ENCODE measurements at places on chromosomes 4 and X.

- no peak for DNase-seq
Measured at GRCh38 chr4:41205130-41205529, 9.2 kb downstream of the APBB2 start.

GRCh38 chr4:37594099-37594498 lies 92.1 kb downstream of the RELL1 start:
- no peak for DNase-seq

GRCh38 chr4:112038861-112039260 lies 106.4 kb upstream of the FAM241A start:
- DNase-seq = no peak

GRCh38 chr4:89284020-89284424 lies 23.6 kb downstream of the GPRIN3 start:
- no peak for DNase-seq

- DNase-seq = no peak
Measured at GRCh38 chr4:138821331-138821730, 194.2 kb upstream of the NOCT start.

DNA sequence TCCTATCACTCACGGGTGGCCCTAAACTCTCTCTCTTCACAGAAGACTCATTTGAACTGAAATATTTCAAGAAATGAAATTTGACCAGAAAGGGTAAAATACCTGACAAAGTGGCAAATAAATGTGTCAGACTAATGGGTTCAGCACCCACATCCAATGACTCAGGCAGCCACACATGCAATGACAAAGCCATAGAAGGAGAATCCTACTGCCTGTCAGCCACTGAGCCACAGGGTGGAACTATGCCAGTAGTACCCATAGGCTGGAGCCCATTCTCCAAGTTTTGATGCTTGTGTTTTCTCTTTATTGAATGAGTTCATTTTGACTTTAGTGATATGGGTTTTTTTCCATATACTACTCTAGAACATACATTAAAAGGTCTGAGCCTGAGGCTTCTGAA lies 179.0 kb downstream of the BEND2 start:
- no peak for DNase-seq

GRCh38 chr4:105112274-105112673 lies 34.4 kb upstream of the TET2 start:
- DNase-seq = no peak

- no peak for DNase-seq
Measured at GRCh38 chr4:113880240-113881028, 99.0 kb downstream of the ARSJ start.

DNA sequence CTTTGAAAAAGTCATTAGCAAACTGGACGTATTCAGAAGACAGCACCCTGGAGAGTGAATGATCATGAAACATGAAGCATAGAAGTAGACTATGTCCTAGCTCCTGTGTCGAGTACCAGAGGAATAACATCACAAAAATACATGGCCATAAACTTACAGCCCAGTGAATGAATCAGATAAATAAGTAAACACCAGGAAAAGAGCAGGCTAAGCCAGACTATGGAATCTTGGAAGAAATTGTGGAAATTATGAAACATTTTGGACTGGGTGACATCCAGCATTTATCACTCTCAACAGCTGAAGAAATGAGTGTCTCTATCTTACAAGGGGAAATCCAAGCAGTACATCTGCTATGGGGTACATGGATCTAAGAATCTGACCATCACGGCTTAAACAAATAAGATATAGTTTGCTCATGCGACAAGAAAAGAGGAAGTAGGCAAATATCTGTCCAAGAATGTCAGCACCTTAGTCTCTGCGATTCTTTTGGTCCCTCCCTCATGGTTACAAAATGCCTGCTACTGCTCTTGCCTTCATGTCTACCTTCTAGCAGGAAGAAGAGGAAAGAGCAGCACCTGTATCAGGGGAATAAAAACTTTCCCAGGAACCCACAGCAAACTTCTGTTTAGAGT lies 481.5 kb downstream of the BCOR start:
- no peak for DNase-seq

- no peak for DNase-seq
Measured at GRCh38 chr4:138978600-138978999, 37.0 kb upstream of the NOCT start.

All from stimulated activated CD4-positive, alpha-beta T cell treated with anti-CD3 and anti-CD28 coated beads, Interleukin-15, amount 100 ng/mL, for 1 hour (primary cell).